NCI-H1694 (cell line): ENCODE measurements at places on chromosomes 3 and 15.

DNA sequence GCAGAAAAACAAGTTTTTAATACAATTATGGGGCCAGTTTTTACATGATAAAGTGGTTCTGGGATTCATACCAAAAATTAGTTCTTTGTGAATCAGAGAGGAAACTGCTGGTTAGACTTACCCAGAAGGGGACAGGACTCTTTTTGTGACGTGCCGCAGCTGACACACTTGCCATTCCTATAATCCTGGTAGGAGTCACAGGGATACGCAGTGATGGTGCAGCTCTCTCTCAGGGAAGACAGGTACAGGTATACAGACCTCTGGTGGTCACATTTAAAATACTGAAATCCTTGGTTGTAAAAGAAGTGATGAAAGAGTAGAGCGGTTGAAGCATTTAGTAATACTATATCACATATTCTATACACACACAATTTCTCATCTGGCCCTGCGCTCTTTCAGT is 20.2 kb upstream of the TMEM41A start:
- no peak for DNase-seq

GRCh38 chr3:195207731-195208130 is 63.2 kb downstream of the XXYLT1 start:
- no peak for DNase-seq

DNA sequence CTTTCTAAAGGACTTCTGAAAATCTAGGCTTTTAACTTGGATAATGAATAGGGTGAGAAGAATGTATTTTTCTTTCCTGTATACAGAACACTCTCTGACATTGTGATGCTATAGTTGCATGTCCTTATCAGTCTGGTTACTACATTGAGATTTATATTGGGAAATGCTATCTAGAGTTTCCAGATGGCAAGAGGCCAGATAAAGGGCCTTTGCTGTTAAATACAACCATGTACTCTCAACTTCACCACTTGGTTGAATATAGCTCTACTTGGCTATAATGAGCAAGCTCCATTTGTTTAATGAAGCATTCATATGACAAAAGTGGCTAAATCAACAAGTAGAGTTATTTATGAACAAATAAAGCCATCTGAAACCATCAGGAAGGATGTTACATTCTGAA is 91.0 kb downstream of the IGSF11 start:
- DNase-seq: peak; percentile 2

GRCh38 chr3:189316296-189317019 is 144.7 kb downstream of the TPRG1 start:
- DNase-seq: no peak

- DNase-seq: no peak
Observed at GRCh38 chr3:172324611-172325203, 123.5 kb downstream of the GHSR start.

- DNase-seq: no peak
Observed at GRCh38 chr3:70614111-70614510, 301.7 kb upstream of the MDFIC2 start.

GRCh38 chr3:123627673-123628670 is 43.1 kb upstream of the HACD2 start:
- no peak for DNase-seq

DNA sequence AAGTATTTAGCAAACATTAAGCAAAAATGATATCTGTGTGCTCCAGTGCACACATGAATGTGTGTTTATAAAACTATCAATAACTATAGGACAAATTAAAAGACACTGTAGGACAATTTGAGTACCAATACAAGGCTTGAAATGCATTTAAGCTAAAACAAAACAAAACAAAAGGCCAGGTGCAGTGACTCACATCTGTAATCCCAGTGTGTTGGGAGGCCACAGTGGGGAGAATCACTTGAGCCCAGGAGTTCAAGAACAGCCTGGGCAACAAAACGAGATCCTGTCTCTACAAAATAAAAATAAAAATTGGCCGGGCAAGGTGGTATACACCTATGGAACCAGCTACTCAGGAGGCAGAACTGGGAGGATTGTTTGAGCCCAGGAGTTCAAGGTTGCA is 50.7 kb downstream of the CSNK1G1 start:
- no peak for DNase-seq

DNA sequence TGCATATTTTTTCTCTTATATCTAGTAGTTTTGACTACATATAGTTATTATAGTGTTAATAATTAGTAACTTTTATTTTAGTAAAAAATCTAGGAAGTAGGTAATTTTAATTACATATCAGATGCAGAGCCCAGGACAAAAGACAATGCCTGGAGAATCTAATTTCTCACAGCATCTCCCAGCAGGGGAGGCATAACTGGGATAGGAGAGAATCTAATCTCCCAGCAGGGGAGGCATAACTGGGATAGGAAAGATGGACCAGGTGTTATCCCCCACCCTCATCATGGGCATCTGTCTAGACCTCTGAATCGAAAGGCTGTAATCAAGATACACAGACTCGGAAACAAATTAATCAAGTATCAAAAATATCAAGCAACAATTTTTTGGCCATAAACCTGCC is 58.2 kb downstream of the OSTN start:
- no peak for DNase-seq

- peak; percentile 26 for DNase-seq
Observed at GRCh38 chr3:152574461-152575079, 260.4 kb upstream of the P2RY1 start.
